SHP77 treated with DMSO at 0.1 percent for 48 hours (cell line): ENCODE measurements at places on chromosomes 6 and 20.

DNA sequence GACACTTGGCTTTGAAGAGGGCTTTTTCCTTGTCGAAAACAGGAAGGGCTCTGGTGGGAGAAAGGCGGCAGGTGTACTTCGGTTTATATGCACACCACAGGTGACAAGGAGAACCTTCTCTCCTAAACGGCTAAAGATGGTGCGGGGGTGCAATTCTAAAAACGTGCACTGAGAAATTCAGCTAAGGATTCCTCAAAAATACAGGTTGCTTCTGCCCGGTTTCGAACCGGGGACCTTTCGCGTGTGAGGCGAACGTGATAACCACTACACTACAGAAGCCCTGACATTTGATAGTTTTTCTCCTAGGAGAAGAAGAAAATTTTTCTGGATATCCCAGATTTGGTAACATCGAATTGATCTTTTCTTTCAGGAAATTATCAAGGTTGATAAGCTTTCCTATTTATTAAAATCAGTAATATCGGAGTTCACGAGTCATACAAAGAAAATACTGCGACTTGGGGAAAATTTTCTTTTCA lies 32.0 kb downstream of the POM121L2 start:
- DNase-seq = peak; percentile 43

DNA sequence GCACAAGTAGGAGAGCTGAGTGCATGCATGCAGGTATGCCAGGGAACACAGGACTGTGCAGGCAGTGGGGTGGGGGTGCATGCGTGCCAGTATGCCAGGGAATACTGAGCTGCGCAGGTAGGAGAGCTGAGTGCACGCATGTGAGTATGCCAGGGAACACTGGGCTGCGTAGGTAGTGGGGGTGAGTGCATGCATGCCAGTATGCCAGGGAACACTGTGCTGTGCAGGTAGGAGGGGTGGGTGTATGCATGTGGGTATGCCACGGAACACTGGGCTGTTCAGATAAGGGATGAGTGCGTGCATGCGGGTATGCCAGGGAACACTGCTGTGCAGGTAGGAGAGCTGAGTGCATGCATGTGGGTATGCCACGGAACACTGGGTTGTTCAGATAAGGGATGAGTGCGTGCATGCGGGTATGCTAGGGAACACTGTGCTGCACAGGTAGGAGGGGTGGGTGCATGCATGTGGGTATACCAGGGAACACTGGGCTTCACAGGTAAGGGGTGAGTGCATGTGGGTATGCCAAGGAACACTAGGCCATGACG lies 77.4 kb downstream of the LRFN2 start:
- DNase-seq = no peak

DNA sequence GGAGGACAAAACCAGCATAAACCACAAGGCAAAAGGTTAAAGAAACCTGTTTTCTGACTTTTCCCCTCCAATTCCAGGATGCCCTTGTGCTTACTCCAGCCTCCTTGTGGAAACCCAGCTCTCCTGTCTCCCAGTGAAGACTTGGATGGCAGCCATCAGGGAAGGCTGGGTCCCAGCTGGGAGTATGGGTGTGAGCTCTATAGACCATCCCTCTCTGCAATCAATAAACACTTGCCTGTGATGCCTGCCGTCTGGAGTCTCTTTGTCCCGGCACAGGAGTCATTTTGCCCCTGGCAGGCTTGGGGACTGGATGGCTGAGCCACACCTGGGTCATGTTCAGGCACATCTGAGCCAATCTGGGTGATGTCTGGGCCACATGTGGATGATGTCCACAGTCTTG lies 26.6 kb downstream of the BPIFB1 start:
- DNase-seq = no peak

- peak; percentile 4 for DNase-seq
Observed at GRCh38 chr6:135568379-135568778, 70.8 kb upstream of the AHI1 start.

GRCh38 chr6:45689926-45690615 lies 312.3 kb upstream of the SUPT3H start:
- DNase-seq = no peak

GRCh38 chr6:164151161-164152120 lies 736.9 kb downstream of the QKI start:
- no peak for DNase-seq

DNA sequence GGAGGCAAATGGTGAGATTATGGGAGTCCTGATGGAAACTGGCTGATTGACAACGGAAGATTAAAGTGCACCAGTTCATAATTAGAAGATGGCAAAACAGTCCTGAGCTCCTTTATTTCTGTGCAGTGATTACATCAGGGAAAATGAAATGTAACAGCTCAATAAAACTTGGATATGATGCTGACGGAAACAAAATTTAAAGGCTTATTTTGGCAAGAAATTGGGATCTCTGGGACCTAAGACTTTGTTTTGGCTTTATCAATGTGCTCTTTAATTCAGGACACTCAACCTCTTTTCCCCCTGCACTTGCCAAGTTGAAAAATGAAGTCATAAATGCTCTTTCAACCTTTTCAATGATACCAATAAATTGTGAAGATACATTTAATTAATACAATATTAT lies 226.8 kb downstream of the C6orf118 start:
- DNase-seq = no peak
